ENCODE measurements at places on chromosomes 4 and X.

DNA sequence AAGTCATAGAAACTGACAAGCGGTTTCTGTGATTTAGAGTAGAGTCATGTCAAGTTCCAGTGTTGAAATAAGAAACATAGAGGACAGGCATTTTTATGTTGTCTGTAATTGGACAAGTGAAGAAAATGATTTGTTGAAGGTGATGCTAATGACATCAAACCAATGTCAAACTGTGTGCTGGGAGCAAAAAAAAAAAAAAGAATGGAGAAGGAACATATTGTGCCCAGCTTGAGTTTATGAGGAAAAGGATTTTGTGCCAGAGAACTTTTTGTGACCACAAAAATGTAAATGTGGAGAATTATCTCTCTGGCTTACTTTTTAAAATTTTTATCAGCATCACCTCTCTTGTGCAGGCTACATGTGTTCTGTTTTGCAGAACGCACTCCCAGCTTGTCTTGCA, 495.7 kb downstream of the RAPGEF2 start:
- no peak for DNase-seq

DNA sequence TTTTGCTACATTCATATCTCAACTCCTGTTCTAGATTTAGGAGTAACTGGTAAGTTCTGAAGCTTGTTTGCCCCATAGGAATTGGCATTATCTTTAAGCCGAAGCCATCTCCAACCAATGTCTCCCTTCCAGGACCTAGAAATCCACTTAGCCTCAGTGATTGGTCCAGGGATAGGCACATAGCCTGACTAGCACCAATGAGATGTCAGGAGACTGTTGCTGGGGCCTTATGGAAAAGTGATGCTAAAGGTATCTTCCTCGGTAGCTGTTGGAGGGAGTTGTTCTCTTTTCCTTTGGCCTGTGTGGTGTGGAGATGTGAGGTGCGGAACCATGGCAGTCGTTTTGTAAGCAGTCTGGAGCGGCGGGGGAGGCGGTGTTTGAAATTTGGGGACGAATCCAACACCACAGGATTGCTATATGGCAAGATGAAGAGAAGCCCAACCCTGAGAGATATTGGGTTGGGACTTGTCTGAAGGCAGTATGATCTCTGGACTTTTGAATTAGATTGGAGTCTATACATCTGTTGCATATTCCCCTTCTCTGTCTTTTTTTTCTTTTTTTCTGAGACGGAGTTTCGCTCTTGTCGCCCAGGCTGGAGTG, 109.8 kb upstream of the ATP6AP2 start:
- no peak for DNase-seq

DNA sequence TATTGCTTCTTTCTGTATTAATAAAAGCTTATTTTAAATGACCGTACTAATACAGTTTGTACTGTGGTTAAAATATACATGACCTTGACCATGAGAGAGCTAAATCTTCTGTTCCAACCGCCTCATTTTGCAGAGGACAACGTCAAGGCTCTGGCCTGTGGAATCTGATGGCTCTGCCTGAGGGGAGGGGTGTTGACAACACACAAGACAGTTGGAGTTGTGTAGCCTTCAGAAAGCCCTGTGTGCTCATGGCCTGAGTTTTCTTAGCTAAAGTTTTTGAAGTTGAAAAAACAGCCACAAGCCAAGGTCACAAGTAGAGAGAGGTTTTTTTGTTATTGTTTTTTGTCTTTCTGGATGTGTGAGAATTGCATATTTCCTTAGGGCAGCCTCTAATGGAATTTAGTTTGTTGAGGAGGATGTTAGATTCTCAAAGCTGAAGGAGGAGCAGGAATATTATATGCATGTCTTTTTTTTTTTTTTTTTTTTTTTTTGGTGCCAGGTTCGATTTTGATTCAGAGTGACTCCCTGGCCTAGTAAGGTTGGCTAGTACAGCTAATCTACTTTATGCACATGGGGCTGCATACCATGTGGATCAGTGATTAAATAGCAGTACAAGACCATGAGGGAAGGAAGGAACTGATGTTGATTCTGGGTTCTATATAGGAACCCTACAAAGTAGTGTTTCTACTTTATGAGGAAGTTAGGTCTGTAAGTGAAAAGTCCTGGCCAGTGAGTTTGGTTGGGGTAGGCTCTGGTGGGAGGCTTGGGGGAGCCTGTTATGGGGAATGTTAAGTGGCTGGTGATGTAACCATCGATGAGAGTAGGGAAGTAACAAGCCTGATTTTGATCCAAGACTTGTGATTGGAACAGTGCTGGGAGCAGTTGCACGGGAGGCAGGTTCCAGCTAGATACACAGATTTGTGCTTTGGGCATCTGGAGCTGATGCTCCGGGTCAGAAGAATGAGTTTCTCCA, 20.3 kb downstream of the SMS start:
- DNase-seq, result no peak

DNA sequence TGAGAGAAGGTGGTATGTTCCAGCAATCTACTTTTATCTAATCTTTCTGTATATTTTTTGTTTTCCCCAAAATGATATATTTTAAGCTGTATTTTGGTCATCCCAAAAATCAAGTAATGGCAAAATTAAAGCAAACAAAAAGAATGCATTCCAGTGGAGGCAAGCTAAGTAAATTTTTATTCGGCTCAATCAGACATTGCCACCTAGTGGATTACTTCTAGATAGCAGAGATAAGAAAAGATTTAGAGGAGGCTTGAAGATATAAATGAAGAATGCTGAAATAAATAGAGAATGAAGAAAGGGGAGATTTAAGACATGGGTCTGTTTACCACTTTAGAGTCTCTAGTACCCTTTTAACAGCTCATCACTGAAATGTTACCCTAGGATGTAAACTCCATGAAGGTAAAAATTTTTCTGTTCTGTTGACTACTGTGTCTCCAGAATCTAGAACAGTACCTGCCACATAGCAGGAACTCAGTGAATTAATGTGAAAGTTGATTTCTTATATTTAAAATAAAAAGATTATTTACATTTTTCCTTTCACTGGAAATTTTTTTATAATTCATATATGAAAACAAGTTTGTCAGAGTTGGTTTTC, 110.9 kb upstream of the ANK2 start:
- DNase-seq, result no peak

- DNase-seq, result no peak
These were observed 1015.6 kb downstream of the PCDH19 start for GRCh38 chrX:99394456-99394855.

DNA sequence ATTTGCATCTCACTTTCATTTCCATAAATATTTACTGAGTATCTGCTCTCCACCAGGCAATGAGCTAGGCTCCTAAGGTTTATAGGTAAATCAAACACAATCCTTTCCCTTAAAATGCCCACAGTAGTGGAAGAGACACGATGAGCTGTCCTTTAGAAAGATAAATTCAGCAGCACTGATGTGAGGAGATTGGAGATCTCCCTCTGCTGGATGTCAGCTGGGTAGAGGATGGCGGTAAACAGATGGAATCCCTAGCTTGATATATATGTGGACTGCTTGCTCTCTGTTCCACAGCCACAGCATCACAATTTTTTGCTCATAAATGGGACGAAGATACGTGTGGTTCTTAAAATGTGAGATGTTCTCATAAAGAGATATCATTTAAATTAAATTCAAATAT, 216.4 kb upstream of the RASGEF1B start:
- no peak for DNase-seq

DNA sequence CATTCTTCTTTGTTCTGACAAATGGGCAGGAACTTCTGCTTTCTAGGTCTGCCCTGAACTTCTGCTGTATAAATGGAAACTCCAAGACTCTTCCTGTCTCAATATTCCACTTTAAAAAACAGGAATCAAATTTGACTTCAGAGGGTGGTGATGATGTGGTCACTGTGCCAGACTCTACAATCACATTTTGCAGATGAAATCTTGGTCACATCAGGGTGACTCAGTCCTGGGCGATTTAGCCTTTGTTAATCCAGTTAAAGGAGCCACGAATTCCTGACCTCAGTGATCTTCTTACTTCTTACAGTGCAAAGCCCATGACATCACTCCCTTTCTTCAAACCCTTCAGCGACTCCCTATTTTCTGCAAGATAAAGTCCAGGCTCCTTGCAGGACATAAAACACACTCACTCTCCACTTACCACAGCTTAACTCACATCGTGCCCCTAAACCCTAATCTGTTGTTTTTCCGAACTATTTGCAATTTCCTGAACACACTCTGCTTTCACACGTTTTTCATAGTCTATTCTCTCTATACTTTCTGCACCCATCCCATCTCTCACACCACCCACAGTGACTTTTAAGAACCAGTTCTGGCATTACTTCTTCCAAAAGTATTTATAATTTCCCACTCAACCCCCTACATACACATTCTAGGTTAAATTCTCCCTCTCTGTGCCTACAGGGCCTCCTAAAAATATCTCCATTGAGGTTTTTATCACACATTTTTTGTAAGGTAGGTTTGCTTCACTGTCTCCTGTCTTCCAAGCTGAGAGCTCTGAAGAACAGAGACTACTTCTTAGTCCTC, 11.1 kb downstream of the GASK1B start:
- no peak for DNase-seq

DNA sequence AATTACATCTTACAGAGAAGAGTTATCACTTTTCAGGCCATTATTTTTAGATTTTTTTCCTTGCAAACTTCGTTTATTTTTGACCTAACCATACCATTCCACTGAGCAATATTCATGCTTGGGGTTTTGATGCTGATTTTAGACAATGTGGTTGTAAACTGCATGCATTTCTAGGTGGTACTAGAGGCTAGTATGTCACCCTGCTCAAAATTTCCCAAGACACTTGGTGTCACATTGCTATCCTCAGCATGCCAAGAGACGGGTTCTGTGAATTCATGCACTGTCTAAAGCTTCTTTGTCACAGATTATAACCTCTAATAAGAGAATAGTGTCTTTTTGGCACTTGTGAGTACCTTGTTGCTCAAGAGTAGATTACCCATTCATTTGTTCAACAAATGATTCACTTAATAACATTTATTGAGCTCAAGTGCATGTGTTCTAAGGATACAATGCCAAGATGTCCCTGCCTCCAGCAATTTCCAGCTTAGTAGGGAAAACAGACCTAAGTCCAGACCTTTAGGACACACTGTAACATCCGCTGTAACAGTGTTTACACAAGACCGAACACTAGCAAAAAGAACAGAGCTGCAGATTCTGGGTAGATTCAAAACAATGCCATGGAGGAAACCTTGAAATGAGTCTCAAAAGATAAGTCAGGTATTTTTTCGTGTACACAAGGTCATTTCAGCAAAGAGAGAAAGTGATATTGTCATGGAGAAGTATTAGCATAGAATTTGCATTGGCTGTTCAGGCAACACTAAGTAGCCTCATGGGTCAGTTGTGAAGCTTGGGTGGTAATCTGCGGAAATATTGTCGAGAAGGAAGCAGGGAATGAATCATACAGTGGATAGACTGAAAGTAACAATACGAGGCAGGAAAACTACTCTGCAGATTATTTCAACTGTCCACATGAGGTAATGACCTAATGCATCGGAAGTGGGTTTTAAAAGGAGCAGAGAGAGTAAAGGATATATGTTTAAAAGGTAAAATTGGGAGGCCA, 515.1 kb upstream of the ZFP42 start:
- no peak for DNase-seq

DNA sequence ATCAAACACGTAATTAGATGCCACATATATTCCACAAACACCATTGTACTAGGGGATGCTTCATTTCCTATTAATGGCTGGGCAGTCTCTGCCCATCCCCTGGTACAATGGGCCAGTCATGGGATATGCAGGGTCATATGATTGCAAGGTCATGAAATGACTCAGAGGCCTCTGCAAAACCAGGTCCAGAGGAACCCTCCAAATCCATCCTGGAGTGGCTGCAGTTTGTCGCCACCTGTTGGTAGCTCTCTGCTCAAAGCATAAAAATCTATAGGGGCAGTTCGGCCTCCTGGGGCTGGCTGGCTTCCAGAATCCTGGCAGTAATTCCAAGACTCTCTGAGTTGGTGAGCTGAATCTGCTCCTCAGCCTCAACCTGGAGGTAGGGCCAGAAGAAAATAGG, 22.9 kb upstream of the PUDP start:
- DNase-seq, result no peak

DNA sequence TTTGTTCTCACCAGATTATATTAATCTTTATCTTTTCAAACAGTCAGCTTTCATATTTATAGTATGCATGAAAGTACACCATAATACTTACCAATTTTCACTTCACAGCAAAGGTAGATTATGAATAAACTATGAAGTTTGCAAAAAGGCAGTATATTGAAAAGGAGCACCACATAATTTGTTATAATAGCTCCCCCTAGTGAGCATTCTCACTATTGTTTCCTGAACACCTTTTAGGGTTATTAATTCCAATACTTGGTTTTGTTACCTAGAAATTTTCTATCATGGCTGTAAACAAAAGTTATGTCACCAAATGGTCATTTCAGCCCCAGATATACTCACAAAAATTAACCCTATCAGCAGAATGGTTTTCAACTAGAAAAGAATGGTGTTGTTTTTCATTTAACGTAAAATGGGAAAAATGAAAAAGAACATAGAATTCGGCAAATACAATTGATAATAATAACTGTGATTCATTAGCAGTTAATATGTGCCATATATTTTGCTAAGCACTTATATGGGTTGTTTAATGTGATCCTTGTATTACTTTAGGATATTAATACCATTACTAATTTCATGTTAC, 30.2 kb upstream of the NKX6-1 start:
- no peak for DNase-seq

DNA sequence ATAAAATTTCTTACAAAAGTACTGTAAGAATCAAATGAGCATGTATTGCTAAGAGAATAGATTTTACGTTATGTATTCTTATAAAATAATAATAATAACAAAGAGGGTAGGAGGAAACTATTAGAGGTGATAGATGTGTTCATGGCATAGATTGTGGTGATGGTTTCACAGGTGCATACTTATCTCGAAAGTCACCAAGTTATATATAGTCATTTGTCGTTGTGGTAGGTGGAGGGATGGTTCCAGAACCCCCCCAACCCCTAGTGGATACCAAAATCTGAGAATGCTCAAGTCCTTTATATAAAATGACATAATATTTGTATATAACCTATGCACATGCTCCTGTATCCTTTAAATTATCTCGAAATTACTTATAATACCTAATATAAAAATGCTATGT, 36.7 kb upstream of the H2AZ1 start:
- DNase-seq, result no peak

GRCh38 chr4:41134581-41134980, 79.8 kb downstream of the APBB2 start:
- no peak for DNase-seq

GRCh38 chr4:147530134-147530533, 49.2 kb downstream of the EDNRA start:
- DNase-seq, result no peak

DNA sequence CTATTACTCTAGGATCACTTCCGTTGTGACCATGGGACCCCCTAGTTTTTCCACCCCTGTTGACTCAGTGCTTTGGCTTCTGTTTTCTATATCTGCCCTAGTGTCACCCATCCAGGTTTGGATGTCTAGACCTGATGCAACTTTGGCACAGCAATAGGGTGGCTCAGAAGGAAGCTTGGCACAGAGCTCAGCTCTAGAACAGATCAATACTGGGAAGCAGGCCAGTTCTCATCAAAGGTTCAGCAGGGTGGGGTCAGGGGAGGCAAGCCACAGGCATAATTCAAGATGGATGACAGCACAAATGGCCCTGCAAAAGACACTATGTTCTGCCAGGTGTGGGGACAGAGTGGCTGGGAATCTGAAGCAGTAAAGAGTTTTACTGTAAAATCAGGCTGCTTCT, 74.2 kb upstream of the EGFL6 start:
- DNase-seq, result no peak

- no peak for DNase-seq
These were observed 46.8 kb downstream of the SULT1B1 start for GRCh38 chr4:69713593-69713992.

All from stimulated activated CD4-positive, alpha-beta T cell treated with anti-CD3 and anti-CD28 coated beads, Interleukin-1b, Interleukin-23, amount 100 ng/mL, for 1 hour (primary cell).